ENCODE measurements at places on chromosomes 3 and 15.
A peak's percentile ranks its signal among the peaks of the same experiment; 100 is the strongest.

DNA sequence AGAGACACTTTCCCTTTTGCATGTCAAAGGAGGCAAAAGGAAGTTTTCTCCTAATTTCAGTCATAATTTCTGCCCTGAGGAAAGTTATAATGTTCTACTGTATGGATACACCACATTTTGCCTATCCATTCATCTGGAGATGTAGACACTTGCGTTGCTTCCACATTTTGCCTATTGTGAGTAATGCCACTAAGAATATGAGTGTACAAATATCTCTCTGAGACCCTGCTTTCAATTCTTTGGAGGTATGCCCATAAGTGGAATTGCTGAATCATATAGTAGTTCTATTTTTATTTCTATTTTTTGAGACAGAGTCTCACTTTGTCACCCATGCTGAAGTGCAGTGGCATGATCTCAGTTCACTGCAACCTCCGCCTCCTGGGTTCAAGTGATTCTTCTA is 3.6 kb upstream of the CD276 start:
- DNase-seq, result no peak

DNA sequence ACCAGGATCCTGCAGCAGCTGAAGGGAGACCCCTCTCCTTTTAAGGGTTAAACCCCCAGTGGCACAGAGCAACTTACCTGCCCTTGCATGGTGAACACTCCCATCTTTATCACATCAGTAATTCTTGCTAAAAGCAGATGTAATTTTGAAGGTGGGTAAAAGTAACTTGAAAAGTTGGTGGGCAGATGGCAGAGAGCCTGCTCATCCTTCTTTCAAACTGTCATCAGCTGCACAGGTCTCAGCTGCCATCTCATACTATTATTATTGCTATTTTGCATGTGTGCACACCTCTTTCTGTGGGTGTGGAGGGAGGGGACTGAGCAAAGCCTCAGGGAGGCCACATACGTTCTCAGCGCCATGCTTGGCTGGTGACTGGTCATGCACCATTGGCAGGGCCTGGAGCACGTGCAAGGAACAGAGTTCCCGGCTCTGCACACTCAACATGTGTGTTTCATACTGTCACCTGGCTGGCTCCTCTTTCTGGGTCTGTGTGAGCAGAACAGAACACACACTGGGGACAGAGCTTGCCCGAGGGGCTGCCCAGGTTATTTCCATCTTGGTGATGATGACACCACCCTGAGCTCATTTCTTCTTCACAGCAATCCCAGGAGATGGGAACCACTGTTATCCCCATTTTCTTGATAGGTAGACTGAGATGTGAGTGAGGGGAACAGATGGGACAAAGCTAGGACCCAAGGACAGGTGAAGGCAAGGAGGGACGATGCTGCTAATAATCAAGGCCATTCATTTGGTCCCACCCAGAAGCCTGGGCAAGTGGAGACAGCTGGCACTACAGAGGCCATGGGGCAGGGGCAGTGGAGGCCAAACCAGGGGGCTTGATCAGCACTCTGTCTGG is 95.8 kb upstream of the KLF13 start:
- DNase-seq, result no peak

DNA sequence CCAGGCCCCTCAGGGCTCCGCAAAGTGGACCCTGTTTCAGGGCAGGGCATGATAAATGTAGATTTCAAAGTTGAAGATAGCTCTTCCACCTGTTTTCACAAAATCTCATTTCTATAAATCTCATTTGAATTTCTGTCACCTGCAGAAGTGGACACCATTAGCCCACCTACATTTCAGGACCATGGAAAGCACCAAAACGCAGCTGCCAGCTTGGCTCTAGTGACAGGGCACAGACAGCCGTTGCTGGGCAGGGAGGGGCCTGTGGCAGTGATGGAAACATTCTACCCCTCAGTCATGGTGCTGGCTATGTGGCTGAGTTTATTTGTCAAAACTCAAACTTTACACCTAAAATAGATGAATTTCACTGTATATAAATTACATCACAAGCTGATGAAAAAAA is 40.4 kb downstream of the PRR23E start:
- no peak for DNase-seq

- no peak for DNase-seq
These were observed 128.2 kb downstream of the TFDP2 start for GRCh38 chr3:142021127-142021526.

DNA sequence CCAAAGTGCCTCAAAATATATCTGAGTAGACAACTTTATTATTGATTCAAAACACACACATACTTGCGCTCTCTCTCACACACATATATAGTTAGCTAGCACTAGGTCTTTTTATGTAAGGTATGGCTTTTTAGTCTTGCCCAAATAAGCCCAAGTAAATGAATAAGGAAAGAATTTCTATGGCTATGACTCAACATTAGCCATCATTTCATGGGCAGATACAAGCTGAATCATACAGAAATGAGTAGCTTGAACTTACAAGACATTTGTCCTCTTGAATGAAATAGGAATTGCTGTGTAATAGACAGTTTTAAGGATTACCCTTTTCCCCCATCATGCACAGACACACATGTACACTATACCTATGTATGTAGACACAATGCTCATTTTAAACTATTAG is 4.9 kb downstream of the CADPS start:
- no peak for DNase-seq

GRCh38 chr15:96422125-96422524 is 91.6 kb downstream of the NR2F2 start:
- DNase-seq, result no peak

DNA sequence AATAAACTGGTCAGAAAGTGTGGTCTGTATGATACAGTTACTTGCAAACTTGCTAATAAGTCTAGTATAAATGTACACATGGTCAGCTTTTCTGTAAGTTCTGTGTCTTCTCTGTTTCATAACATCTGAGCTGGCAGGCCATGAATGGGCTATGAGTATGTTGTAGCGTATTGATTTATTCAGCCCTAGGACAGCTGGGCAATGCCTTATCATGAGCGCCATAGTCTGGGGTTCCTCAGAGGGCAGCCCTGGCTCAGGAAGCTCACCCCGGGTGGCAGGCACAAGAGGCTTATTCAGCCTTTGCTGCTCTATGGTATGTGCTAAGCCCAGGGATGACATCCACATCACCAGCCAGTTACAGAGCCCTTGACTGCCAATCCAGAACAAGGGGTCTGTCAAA is 50.7 kb upstream of the CCR2 start:
- DNase-seq, result no peak

DNA sequence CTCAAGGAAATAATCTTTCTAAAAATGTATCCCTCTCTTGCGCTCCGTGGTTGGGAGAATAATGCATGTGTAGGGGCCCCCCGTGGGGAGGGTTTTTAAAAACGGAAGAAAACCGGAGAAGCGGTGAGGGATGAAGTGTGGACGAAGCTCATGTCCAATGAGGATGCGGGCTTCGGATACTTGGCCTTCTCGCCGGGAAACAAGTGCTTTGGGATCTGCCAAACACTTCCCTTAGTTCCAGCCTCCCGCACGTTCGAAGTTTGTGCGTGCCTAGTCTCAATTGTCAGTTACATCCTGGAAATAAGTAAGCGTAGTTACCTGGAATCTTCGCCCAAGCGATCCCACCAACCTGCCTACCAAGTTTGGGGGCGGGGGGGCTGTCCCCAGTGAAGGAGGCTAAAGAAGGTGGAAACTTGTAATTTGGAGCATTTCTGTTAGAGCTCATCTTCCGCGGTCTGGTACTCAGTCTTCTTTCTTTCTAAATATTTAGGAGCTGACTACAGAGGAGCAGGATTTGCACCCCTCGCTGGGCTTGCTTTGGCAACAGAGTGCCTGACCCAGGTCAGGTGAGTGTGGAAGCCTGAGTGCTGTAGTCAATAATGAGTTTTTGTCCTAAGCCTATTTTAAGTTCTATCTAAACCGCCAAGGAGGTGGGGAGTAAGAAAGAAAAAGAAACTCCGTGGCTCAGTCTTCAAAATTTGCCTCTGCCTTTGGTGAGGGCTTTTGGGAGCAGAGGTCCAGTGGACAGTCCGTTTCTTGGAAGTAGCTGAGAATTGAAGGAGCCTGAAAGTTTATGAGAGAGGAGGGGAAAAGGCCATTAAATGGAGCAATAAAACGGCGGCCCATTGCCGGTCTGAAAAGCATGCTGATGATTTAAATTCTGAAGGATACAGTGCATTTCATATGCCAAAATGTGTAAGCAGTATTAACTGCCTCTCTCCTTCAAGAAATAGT is 1.1 kb downstream of the ITPR1 start:
- no peak for DNase-seq

- DNase-seq, result no peak
These were observed 54.8 kb upstream of the VGLL4 start for GRCh38 chr3:11698326-11699082.

DNA sequence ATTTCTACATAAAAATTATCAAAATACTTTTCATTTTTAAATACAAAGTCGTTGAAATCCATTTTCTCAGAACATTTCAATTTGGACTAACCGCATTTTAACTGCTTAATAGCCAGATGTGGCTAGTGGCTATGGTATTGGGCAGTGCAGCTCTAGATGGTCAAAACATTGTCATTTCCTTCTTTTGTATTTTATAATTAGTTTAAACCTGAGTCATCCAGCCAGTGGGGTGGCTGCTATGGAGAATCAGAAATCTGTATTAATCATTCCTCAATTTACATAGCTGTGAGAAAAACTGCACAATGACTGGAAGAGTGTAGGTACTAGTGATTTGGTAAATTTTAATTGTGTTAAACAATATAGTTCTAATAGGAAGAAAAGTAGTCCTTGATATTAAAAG is 245.3 kb downstream of the PDZRN3 start:
- DNase-seq, result no peak

- peak; percentile 66 for DNase-seq
These were observed 292 bp downstream of the USP4 start for GRCh38 chr3:49339581-49339940.

DNA sequence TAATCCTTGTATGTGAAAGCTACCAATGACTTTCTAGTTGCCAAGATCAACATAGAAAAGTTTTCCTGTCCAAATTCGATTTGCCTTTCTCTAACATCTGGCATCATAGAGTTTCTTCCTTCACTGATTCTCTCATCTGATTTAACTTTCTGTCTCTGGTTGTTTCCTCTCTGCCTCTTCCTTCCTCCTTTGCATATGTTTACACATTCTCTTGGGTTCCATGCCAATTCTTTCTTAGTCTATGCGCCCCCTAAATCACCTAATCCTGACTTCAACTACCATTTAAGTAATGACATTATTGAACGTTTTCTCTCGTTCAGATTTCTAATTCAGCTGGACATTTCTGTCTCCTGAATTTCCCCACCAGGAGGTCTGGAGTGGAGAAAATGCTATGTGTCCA is 561.9 kb upstream of the TGFBR2 start:
- DNase-seq, result no peak

DNA sequence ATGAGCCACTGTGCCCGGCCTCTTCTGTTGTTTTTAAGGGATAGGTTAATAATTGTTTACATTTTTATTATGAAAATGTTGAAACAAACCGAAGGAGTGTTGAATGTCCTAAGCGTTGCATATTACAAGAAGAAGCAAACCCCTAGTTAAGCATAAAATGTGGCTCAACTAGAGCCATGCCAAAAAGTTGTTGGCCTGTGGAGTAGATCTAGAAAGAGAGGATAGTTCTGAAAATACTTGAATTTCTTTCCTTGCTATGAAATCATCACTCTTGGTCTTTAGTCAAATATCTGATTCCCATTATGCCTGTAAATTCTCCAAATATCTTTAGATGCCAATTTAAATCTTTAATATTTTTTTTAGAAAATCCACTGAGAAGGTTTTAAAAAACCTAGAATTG is 12.8 kb downstream of the RBP2 start:
- no peak for DNase-seq

DNA sequence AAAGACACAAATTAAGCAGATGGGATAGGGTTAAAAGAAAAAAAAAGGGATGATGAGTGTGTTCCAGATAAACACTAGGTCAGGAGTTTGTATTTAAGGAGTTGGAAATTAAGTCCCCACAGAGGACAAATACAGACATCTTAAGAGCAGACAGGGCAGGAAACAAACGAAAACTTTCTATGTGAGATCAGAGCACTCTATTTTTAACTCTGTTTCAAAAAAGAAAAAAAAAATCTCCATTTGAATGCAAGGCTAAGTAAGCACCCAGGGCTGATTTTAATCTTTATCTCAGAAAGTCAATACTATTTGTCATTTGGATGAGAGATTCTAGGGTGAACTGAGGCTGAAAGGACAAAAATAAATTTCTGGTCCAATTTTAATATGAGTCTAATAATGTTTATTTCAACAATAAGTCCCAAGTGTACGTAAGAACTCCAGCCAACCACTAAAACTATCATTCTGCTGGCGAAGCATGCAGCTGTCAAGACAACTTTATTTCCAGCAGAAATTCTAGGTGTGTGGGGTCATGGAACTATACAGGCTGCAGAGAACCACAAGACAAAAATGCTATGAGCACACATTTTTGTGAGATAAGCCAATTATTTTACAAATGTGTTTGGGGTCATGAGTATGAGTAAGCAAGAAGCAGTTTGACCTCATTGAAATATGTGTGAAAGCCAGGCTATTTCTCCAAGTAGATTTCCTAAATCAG is 186.1 kb downstream of the FMN1 start:
- no peak for DNase-seq

- DNase-seq, result no peak
These were observed 8.4 kb downstream of the SLC28A1 start for GRCh38 chr15:84892786-84893307.

GRCh38 chr3:170414202-170414663 is 4.4 kb upstream of the CLDN11 start:
- DNase-seq, result no peak

- no peak for DNase-seq
These were observed 210.6 kb upstream of the ZPLD1 start for GRCh38 chr3:102224171-102224570.

DNA sequence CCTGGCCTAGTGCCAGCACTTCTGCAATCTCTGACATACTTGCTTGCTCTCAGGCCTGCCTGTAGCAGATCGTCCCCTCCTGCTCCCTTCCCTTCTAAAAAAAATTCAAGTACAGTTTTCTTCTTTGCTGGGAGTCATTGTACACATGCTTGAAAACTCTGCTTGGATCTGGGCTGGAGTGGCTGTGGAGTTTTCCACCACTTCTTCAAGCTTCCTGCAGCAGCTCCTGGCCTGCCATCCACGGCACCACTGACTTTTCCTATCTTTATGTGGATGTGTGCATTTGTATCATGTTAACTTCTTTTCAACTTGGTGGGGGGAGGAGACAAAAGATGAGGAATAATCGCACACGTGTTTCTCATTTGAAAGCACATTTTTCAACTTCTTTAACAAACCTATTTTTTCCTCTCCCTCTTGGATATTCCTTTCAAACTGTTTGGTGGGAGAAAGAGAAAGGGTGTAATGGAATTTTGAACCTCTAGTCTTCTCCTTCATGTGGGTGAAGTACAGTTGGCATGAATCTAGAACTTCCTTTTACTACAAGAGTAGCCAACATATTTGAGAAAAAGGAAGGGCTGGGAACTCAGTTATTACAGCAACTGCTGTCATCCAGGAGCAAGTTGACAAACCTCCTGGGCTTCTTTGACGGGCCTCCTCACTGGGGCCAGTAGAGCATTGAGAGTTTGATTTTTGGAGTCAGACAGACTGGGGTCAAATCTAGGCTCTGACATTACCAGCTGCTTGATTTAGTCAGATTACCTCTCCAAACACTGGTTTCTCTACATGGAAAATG is 61.2 kb upstream of the LRTM1 start:
- no peak for DNase-seq

GRCh38 chr3:105923140-105923539 is 54.3 kb upstream of the CBLB start:
- DNase-seq, result no peak
